Stromal cell of bone marrow (primary cell): ENCODE measurements at places on chromosomes 7 and 10.

DNA sequence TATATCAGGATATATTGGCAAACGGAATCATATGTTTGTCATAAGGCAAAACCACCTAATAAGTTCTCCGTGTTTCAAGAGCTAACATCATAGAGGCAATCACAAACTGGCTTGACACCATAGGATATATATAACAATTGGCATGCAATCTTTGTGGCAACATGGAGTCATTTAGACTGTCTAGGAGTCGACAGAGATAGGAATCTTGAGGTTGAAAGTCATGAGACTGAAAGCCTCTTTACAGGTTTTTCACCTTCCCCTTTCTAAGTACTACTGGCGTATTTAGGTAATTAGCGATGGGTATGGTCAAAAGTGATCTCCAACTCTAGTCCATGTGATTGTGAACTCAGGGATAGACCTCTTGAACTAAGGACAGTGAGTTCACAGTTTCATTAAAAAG is 63.7 kb downstream of the THSD7A start:
- DNase-seq, result no peak

DNA sequence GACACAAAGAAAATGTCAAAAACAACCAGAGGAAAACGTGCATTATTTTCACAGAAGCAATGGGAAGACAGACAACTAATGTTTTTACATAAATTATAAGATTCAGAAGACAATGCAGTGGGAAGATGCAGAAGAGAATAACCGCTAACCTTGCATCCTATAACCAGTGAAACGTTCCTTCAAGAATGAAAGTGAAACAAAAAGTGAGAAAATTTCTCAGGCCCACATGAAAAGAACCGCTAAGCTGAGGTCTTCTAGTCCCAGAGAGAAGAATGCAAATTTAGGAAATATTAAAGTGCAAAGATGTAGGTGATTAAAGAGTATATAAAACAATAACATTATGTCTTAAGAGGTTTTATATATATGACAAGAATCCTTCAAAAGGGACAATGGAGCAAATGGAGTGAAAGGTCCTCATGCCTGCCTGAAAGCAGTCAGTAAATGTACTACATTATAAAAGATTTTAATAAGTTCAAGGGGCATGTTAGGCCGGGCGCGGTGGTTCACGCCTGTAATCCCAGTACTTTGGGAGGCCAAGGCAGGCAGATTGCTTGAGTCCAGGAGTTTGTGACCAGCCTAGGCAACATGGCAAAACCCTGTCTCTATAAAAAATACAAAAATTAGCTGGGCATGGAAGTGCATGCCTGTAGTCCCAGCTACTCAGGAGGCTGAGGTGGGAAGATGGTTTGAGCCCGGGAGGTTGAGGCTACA is 43.1 kb upstream of the DDC start:
- DNase-seq, result no peak

DNA sequence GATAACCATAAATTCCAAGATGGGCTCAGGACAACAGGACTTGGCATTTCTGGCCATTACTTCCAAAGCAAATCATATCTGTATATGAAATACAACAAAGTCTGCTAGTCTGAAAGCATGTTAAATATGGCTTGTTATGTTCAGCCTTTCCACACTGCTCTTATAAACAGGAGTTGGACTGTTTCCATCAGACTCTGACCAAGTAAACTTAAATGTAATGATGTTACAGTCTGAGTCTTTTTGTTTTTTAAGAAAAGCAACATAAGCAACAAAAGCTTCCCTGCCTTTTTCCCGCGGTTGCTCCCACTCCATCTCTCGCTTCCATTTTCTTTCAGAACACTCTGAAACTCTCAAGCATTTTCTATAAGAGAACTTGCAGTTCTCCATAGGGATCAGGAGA is 8.1 kb upstream of the CDCA7L start:
- DNase-seq, result no peak

DNA sequence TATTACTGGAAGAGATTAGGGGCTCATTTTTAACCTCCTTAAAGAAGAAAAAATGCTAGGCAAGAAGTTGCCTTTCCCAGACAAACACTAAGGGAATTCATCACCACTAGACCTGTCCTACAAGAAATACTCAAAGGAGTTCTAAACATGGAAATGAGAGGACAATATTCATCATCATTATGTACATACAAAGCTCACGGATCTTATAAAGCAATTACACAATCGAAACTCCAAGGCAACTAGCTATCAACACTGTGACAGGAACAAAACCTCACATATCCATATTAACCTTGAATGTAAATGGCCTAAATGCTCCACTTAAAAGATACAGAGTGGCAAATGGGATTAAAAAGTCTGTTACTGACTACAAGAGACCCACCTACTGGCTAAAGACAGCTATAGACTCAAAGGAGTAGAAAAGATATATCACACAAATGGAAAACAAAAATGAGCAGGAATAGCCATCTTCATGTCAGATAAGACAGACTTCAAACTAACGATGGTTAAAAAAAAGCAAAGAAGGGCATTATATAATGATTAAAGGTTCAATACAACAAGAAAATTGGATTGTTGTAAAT is 246.6 kb downstream of the ADRA2A start:
- peak; percentile 9 for DNase-seq

DNA sequence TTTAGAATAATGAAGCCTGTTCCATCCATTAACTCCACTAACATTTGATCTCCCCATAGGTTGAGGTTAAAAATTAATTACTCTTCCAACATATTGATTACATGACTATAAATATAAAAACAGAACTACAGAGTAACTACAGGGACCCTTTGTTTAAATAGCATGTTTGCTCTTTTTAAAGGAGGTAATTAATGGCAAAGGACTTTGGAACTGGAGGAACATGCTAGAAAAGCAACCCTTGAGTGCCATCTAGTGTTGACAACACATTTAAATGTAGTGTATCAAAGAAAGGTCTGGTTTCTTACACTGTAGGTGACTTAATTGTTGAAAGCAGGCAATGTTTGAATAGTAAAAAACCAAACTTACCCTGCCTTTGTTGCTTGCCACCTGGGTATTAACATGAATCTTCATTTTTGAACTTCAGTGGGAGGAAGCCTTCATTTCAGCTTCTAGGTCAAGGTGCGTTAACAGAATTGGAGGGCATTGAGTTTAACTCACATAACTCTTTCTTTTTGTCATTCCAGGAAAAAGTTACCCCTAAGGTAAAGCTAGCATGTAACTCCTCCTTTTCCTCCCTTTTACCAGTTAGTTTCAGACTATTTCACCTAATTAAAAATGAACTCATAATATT is 52.6 kb upstream of the CAPZA2 start:
- peak; percentile 53 for DNase-seq

DNA sequence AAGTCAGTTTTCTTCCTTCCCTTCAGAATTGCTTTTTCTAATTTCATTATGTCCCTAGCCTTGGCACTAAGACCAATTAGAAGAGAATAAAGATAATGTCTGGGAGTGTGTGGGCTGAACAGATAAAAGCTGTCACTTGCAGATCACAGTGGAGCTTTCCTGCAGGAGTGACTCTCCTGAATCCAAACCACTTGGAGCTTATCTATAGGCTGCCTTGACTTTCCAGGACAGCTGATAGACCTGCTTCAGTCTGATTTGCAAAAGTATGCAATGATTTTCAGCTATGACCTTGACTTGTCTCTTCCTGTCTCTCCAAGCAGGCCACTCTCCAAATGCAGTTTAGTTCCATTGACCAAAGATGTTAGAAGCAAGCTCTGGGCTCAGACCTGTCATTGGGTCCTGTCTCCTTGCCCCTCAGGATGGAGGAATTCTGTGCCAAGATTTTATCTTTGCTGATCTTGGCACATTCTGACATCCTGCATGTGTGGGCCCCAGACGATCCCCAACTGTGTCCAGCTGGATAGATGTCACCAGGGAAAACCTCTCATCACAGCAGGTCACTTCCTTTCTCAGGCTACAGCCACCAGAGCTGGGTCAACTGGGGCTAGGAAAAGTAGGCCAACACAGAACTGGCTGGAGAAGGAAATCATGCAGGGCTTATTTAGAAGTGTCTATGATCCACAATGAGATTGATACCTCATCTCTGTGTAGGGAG is 120.9 kb upstream of the ZNF438 start:
- no peak for DNase-seq

GRCh38 chr10:35422228-35422627 is 85.9 kb downstream of the CCNY start:
- DNase-seq, result no peak

GRCh38 chr10:480928-481552 is 208.4 kb downstream of the DIP2C start:
- no peak for DNase-seq

GRCh38 chr10:88826388-88826787 is 23.9 kb downstream of the LIPM start:
- DNase-seq, result no peak

GRCh38 chr7:70539205-70539604 is 592.7 kb upstream of the GALNT17 start:
- DNase-seq, result no peak

GRCh38 chr10:34567659-34568253 is 247.3 kb downstream of the PARD3 start:
- no peak for DNase-seq

DNA sequence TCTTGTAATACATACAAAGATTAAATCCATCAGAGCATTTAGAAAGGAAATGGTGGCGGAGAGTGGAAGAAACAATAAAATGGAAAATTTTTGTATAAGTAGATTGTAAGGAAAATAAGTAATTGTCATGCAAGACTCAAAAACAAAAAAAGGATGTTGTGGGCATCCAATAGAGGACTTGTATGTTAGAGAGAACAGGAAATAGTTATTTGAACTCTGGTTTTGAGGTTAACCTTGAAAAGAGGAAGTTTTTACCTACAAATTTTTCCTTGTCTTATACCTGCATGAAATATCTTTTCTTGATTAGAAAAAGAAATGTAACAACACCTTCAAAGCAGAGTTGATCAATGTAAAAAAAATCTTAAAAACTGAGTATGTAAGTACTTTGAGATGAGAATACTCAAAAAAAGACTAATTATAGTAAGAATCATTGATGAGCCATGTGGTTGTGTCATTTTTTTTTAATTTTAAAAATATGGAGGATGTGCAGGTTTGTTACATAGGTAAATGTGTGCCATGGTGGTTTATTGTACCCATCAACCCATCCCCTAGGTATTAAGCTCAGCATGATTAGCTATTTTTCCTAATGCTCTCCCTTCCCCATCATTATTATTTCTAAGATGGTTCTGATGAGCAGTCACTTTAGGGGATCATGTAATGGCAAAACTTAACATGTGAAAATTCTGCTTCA is 11.9 kb downstream of the TMEM106B start:
- no peak for DNase-seq

DNA sequence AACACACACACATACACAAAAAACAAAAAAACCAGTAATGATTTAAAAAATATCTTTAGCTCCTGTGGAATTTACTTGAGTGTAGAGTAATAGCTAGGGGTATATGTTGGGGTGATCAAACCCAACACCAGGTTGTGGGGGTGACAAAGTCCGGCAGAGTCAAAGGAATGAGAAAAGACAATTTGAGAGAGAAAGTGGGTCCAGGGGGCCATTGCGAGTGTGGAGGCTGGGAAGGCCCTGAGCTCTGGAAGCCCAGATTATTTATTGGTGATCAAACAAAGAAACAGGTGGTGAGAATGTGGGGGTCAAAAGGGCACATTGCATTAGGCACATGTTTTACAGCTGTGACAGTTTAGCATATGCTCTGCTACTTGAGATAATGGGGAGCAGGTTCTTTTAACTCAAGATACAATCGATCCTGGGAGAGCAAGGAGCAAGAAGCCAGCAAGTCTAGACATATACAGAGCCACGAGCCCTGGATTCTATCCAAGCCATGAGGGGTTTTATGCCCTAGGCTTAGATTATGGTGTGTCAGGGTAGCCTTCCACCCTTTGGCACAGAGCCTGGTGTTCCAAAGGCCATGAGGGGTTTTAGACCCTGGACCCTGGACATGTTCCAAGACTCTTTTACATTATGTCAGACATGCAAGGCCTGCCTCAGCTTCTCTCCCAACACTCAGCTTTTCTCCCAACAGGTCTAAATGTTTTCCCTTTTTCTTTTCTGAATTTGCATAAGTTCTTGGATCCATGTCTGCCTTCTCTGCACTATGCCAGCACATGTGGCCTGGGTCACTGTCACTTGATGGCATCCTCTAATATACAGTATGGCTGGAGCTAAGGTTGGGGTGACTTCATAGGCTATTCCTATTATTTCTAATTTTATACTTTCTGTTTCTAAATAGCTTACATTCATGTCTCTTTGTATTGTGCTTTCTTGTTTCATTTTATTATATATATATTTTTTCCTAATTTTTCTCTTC is 48.6 kb upstream of the MKI67 start:
- DNase-seq, result no peak

- peak; percentile 67 for DNase-seq
These were observed 235.5 kb downstream of the ZEB1 start for GRCh38 chr10:31554556-31554955.

DNA sequence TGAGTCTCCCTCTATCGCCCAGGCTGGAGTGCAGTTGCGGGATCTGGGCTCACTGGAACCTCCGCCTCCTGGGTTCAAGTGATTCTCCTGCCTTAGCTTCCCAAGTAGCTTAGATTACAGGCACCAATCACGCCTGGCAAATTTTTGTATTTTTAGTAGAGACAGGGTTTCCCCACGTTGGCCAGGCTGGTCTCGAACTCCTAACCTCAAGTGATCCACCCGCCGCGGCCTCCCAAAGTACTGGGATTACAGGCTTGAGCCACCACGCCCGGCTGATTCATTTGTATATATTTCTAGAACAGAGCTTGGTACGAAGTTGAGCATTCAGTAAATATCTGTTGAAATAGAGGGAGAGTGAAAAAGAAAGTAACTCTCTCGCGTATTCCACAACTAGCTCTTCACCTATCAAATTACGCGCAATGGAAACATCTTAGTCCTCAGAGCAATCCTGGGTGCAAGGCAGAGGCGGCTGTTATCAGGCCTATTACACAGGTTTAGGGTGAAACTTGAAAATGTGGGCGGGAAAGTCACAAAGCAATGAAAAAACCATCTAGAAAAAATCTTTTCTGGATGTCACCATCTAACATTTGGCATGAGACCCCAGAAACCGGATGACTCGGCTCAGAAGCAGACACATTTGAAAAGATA is 707 bp upstream of the GHITM start:
- DNase-seq, result no peak

DNA sequence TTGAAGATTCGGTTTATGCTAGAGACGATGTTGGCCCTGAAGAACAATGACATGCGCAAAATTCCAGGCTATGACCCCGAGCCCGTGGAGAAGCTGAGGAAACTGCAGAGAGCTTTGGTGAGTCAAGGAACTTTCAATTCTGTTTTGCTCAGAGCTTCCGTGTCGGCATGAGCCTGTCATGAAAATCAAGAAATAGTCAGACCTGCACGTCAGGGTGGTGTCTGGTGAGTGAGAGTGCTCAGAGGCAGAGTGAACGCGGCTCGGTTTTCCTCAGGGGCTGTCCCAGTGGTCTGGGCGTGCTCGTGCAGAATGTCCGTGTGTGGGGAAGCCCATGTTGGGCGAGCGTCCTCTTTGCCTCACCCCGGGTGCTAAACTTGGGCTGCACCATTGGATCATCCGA is 12.6 kb downstream of the NOM1 start:
- no peak for DNase-seq
